Cortex of kidney (tissue), 1 donor: ENCODE measurements at places on chromosomes 2 and 18.

- DNase-seq: no peak
These were observed 25.1 kb downstream of the MEIS1 start for GRCh38 chr2:66460031-66460430.

- no peak for DNase-seq
These were observed 185.6 kb downstream of the RIT2 start for GRCh38 chr18:42929857-42930256.

DNA sequence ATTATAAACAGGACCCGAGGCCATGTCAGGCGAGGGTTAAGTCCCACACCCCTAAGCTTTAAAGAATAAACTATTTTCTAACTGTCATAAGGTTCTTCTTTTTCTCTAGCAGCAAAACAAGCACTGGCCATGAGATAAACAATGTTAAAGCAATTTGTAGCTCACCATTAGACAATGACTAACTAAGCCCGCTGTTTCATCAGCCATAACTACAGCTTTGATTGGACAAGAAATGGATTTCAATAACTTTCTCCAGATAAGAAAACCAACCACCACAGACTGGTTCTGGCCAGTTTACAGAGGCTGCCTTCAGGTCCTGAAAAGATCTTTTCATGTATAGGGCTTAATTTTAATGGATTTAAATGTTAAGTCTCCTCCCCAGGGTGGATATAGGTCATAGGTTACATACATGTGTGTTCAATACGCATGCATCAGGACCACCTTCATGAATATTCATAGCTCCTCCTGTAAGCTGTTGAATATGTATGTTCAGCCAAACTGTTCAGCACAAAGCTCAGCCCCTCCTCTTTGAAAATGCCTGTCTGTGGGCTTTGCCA lies 108.7 kb upstream of the RAB6C start:
- no peak for DNase-seq

DNA sequence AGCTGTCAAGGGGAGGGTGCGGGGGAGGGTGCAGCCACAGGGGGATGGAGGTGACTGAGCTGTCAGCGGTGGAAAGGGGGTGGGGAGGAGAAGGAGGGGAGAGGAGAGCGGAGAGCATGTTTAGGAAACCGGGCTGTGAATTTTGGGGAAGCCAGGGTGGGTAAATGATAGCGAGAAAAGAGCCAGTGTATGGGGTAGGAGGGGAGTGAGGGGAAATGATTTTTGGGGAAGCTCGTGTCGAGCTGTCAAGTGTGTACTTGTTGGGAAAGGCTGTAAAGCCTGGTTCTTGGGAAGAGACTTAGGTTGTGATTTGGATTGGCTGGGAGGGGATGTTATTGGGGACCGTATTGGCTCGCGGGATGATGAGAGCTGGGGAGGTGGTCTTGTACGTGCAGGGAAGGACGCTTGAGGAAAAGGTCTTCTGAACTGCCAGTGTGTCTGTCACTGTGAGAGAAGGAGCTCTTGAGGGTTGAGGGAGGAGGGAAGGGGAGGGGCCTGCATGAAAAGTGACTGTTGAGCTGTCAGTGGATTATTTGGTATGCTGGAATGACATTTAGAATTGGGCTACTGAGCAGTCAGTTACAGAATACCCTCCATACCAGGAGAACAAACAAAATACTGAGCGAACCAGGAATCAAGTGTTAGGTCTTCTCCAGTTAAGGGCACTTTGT lies 1.0 kb downstream of the UBR3 start:
- DNase-seq: no peak

- DNase-seq: no peak
These were observed 288.4 kb downstream of the PIEZO2 start for GRCh38 chr18:10860928-10861327.

GRCh38 chr2:239598732-239599090 lies 197.9 kb upstream of the HDAC4 start:
- DNase-seq: no peak

- DNase-seq: no peak
These were observed 998.0 kb downstream of the DSC3 start for GRCh38 chr18:30044496-30044895.

DNA sequence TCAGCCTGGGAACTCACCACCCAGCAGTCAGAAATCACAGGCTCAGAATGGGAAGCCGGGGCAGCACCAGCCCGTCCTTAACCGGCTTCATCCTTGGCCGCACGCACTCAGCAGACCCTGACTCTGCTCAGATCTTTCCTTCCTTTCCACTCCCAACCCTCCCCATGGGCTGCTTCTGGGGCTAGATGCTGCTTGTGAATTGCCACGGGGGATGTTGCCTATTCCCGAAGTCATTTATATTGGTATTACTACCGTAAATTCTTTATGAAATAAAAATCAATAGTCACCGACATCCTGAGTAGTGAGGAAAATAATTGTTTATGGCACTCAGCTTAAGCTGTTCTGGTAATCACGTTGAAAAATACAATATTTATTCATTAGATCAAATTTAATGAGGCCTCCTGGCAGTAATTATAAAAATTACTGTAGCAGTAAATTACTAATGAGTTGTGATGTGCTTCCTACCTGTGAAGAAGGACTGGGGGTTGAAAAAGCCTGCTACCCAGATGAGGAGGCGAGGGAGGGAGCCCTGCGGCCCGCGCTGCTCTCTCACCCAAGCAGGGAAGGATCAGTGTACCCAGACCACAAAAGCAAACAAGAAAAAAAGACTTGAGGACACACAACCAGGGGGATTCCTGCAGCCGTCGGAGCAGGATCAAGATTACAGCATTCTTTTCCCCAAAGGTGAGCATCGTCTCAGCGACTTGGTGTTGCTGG lies 31.5 kb downstream of the CDCA7 start:
- no peak for DNase-seq

GRCh38 chr2:174048243-174048642 lies 83.1 kb upstream of the SP3 start:
- no peak for DNase-seq

DNA sequence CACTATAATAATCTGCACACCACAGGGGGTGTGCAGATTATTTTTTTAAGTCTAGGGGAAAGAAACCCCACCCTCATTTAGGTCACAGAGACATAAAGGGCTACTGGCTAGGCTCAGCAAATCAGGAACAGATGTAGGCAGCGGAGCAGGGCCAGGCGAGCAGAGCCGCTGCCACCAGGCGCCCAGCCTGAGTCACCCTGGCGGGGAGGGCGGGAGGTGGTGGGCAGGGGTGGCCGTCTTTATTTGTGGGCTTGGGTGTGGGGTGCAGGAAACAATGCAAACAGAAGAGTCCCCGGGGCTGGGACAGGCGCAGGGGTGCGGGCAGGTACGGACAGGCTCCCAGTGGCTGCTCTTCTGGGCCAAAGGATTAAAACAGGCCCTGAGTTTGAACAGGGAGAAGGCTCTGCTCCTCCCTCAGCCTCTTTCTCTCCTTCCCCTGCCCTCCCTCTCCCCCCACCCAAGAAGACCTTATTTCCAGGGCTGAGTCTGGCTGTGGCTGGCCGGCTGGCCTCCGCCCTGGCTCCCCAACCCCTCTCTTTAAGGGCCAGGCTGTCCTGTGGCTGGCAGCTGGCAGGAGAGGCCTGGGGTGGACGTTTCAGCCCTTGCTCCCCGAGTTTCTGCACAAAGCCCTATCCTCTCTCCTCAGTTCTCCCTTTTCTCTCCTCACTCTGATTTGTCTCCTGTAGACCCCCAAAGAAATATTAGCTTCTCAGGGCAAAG lies 142.9 kb upstream of the SMAD2 start:
- DNase-seq: no peak

GRCh38 chr2:127219171-127220070 lies 678 bp downstream of the CYP27C1 start:
- no peak for DNase-seq

DNA sequence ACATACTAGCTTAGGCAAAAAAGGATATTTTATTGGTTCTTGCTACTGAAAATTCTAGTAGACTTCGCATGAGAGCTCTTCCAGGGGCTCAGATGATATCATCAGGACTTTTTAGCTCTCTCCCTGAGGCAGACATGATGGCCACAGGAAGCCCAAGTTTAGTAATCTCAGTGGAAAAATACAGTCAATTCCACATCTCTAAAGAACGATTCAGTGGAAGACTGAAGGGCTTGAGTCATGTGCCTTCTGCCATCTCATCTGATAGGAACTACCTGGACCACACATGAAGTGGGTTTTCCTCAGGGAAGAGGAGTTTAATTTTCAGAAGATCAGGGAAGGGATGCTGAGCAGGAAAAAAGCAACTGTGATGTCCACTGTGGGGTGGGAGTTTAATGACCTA lies 117.3 kb downstream of the TTC27 start:
- DNase-seq: no peak

DNA sequence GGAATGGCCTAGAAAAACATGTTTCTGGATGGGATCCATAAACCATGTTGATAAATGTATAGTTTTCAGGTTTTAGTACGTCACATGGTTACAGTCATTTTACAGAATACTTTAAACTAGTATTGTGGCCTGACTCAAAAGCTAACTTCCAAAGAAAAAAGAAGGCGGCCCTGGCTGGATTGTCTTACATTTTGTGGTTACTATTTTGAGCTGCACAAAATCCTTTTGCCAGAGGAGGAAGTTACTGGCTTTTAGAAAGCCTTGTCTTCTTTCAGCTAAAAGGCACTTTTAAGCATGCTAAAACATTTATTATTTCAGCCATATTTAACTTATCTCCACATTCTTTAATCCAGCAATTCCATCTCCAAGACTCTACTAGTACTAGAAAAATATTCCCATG lies 227.9 kb downstream of the CDH2 start:
- no peak for DNase-seq
